ENCODE measurements at places on chromosomes 1 and 21.

GRCh38 chr1:200314085-200314750, 95.6 kb downstream of the ZNF281 start:
- no peak for DNase-seq

- DNase-seq, result no peak
Measured at GRCh38 chr1:228176024-228176395, 10.4 kb downstream of the IBA57 start.

DNA sequence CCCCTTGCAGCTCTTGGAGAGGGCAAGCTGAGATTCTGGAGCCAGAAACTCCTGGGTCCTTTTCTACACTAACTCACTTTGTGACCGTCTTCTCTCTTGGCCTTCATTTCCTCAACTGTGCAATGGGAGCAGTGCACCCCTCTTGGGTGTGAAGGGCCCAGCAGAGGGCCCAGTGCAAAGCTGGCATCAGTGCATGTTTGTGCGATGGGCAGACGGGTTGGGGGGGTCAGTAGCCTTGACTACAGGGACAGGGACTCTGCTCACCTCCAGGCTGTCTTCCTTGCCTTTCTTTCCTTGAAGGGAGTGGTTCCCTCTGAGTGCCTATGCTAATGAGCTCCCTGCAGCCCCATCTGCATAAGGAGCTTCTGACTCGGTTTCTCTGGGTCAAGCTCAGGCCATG, 51.0 kb downstream of the EDN2 start:
- no peak for DNase-seq

- DNase-seq, result no peak
Measured at GRCh38 chr1:158007667-158008386, 14.4 kb downstream of the KIRREL1 start.

- no peak for DNase-seq
Measured at GRCh38 chr1:76390456-76390855, 315.9 kb downstream of the ST6GALNAC3 start.

GRCh38 chr21:15498455-15498854, 231.3 kb upstream of the USP25 start:
- no peak for DNase-seq

GRCh38 chr1:18279351-18280074, 171.9 kb downstream of the IGSF21 start:
- no peak for DNase-seq

GRCh38 chr1:77636864-77637263, 45.6 kb downstream of the ZZZ3 start:
- DNase-seq, result no peak

DNA sequence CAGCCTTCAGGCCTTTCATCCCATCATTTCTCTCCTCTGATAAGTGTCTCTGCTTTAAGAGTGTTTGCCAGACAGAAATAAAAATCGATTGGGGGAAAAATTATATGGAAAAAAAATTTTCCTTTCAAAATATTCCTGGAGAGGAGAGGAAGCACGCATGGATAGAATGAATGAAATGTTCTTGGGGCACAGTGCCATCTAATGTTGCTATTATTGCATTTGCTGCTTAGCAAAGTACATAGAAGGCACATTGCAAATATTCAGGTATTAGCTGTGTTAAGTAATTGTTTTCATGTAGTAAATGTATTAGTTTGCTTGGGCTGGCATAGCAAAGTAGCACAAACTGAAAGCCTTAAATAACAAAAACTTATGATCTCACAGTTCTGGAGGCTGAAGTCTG, 18.1 kb downstream of the B3GALT5 start:
- DNase-seq, result no peak

DNA sequence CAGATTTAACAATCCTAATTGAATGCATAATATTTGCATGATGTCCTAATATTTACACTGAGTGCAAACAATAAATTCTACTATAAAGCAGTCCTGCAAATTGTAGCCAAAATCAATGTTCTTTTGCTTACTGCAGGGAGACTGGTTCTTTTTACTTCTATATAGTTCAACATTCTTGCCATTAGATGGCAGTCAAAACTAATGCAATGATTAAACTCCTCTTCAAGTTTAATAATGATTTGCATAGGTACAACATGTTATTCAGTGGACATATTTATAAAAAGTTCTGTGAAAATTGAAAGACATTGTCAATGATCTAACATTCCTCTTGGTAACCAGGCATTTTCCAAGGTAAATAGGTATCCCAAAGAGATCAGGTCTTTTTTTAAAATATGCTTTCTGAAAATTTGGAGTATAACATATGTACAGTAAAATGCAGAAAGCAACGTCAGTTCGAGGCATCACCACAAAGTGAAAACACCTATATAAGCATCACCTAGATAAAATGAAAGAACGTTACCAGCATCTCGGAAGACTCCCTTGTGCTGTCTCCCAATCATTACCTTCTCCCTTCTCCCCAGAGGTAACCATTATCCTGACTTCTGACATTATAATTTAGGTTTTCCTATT, 9.8 kb upstream of the FNBP1L start:
- DNase-seq, result peak; percentile 27

- DNase-seq, result no peak
Measured at GRCh38 chr1:222975472-222976122, 160.8 kb downstream of the DISP1 start.

DNA sequence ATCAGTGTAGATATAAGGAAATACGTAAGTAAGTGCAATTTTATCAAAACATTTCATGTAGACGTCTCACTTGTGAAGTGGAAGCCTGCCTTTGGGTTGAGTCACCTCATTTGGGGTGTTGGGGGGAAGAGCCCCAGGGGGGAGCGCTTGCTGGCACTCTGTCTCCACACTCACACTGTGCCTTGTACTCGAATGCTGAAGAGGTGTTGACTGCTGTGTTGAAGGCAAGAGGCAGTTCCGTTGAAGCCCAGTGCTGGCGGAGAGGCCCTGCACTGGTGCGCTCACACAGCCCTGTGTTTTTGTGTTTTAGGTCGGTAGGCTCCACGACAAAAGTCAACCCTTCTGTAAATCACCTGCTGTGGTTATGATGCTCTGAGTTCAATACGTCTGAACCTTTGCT, 131.9 kb upstream of the COL6A1 start:
- no peak for DNase-seq

DNA sequence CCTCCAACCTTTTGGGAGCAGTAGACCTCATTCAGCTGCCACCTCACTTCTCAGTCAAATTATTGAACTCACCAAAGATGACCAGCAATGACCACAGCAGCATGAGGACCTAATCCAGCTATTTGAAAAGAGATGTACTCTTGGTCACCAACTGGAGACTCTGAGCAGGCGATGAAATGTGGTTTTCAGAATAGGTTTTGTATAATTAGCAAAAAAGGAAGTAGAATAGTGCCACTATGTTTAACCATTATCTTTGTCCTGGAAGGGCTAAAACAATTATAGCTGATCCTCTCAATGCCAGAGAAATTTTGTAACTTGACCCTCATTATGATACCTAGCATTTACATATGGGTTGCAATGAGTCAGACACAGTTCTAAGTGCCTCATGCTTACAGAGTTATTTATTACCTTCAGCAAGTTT, at the start of gene FCRL2:
Gene FCRL2 (minus strand): TSS at position 162 of the 421 bp plus-strand sequence. CDS start 59 bp downstream, at position 103.
- no peak for DNase-seq

- DNase-seq, result no peak
Measured at GRCh38 chr1:189205863-189206262, 1271.8 kb downstream of the BRINP3 start.

DNA sequence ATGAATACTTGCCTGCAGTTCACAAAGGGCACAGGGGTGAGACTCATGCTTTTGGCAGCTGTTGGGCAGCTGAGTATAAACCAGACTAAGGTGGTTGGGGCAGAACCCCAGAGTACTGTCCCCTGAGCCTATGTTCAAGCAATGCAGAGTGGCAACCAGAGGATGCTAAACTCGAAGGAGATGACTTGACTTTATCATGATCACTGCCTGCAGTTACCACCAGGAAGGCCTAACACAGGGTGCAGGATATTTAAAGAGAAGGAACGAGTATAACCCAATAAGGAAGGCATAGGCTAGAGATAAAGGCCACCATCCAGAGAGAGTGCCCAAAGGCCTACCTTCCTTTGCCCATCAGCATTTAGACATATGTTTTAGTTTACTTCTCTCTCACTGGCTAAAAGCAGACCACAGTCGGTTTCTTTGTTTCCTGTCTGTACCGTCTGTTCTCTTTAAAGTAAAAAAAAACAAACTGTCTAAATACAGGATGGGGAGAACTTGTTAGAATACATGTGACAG, 83.3 kb downstream of the MPZL1 start:
- no peak for DNase-seq

GRCh38 chr1:210907251-210907805, 226.6 kb downstream of the KCNH1 start:
- DNase-seq, result no peak

- no peak for DNase-seq
Measured at GRCh38 chr21:40299451-40299850, 432.2 kb downstream of the PCP4 start.

DNA sequence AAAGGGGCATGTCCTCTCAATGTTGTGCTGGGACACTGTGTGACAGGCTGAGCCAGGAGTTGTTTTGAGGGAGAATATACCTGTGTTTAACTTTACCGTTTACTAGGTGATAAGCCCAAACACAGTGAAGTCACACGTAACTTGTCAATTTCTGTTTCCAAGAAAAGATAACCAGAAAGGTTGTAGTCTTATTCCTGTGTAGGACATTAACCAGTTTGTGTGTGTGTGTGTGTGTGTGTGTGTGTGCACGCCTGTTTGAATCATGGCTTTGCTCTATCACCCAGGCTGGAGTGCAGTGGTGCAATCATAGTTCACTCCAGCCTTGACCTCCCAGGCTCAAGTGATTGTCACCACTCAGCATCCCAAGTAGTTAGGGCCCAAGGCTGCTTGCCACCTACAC, 83.6 kb downstream of the MRPS6 start:
- DNase-seq, result no peak

GRCh38 chr1:117017062-117017461, 15.5 kb downstream of the CD101 start:
- DNase-seq, result no peak

DNA sequence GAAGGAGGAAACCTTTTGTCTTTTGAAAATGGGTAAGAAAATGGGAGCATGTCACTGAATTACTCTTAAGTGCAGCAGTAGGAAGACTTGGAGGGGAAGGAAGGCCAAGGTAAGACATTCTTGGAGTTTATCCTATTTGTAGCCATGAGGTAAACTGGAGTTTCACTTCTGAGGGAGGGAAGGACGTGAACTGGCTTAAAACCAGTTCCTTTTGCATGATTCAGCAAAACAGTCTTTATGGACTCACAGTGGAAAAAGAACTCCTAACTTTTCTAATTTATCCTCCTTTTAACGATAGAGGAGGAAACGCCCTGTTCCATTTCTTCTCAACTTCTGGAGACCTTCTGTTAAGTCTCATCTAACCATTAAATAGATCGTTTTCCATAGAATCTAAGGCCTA, 2.5 kb downstream of the PRDX6 start:
- DNase-seq, result no peak

GRCh38 chr1:28173151-28173979, 3.1 kb downstream of the PTAFR start:
- no peak for DNase-seq

- no peak for DNase-seq
Measured at GRCh38 chr21:36229181-36229580, 72.6 kb downstream of the DOP1B start.

DNA sequence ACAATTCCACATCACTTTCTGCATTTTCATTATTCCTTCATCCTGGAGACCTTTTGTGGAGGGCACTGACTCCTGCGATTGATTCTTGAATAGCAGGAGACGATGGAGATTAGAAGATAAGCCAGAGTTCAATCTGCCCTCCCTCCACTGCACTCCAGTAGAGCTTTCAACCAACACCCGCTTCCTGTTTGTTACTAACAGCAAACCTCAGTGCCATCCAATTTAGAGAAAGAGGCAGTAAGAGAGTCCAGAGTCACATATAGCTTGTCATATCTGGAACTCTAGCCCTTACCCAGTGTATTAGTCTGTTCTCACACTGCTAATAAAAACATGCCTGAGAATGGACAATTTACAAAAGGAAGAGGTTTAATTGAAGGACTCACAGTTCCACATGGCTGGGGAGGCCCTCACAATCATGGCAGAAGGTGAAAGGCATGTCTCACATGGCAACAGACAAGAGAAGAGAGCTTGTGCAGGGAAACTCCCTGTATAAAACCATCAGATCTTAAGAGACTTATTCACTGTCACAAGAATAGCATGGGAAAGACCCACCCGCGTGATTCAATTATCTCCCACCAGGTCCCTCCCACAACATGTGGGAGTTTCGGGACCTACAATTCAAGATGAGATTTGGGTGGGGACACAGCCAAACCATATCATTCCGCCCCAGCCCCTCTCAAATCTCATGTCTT, 55.9 kb downstream of the PCBP3 start:
- no peak for DNase-seq

DNA sequence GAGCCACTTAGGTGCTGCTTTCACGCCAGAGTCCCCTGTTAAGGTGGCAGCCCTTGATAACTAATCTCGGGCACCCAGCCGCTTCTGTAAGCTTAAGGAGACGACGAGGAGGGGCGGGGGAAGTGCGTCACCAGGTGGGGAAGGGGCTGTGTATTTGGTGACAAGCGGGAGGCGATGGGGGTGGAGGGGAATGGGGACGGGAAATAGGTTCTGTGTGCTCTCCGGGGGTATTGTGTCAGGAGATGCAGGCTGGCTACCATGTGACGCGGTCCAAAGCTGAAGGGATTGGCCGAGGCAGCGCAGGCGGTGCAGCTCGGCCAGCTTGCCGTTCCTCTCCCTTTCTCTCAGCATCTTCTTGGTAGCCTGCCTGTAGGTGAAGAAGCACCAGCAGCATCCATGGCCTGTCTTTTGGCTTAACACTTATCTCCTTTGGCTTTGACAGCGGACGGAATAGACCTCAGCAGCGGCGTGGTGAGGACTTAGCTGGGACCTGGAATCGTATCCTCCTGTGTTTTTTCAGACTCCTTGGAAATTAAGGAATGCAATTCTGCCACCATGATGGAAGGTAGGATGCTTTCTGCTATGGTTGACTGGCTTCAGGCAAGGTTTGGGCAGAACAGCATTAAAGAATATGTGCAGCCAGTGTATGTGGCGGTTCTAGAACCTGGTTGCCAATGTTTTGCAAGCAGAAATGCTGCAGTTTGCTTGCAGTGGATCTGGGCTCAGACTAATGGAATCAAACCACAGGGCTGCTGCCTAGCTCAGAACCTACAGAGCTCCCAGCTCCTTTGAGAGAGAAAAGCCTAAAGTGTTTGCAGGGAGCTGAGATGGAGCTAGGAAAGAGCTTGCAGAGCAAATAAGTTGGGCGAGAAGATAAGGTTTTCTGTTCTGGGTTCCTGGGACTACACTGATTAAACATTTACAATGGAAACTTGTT, at the start of gene SGIP1:
Gene SGIP1 (plus strand): TSS at position 350 of the 937 bp plus-strand sequence. CDS start 206 bp downstream, at position 556.
- DNase-seq, result no peak

DNA sequence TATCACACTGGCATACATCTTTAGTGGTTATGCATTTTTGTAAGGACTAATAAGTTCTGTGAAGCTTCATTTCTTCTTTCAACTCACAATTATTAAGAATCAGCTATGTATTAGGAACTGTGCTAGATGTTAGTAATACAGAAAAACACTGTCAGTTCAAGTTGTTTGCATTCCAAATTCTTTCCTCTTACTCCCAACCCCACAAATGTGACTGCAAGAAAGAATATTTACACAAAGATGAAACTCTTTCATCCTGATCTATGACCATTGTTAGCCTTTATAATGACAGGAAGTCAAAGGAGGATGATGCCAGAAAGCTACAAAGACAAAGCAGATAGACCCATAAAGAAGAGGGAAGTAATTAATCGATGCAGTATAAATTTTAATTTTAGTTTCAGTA, 21.0 kb upstream of the GADD45A start:
- no peak for DNase-seq

GRCh38 chr21:46121286-46122221, 23.6 kb downstream of the COL6A2 start:
- no peak for DNase-seq

- no peak for DNase-seq
Measured at GRCh38 chr1:66831529-66832239, 30.6 kb upstream of the INSL5 start.

Data from NCI-H2107 (cell line).